Breast epithelium (tissue), 4 donors: ENCODE measurements at places on chromosomes 11 and 22. TPM values are rescaled to one million over a fixed set of nuclear protein-coding genes. Genes with fewer than 3 reads are reported as not detected.

- no peak for DNase-seq
Measured at GRCh38 chr11:48167380-48167779, 49.2 kb upstream of the OR4B1 start.

The CTSW gene
- total RNA-seq, result 1.9 TPM

GRCh38 chr11:27241311-27242122 is 121.5 kb downstream of the CCDC34 start:
- DNase-seq, result no peak

- DNase-seq, result peak; percentile 30
Measured at GRCh38 chr11:34480314-34480713, 33.3 kb downstream of the ELF5 start.

GRCh38 chr22:49587987-49588386 is 239.7 kb downstream of the BRD1 start:
- DNase-seq, result no peak

- no peak for DNase-seq
Measured at GRCh38 chr11:72023335-72023734, 24.6 kb downstream of the IL18BP start.

The ELF5 gene
- not detected for total RNA-seq

The RNF169 gene
- total RNA-seq, result 36.1 TPM

DNA sequence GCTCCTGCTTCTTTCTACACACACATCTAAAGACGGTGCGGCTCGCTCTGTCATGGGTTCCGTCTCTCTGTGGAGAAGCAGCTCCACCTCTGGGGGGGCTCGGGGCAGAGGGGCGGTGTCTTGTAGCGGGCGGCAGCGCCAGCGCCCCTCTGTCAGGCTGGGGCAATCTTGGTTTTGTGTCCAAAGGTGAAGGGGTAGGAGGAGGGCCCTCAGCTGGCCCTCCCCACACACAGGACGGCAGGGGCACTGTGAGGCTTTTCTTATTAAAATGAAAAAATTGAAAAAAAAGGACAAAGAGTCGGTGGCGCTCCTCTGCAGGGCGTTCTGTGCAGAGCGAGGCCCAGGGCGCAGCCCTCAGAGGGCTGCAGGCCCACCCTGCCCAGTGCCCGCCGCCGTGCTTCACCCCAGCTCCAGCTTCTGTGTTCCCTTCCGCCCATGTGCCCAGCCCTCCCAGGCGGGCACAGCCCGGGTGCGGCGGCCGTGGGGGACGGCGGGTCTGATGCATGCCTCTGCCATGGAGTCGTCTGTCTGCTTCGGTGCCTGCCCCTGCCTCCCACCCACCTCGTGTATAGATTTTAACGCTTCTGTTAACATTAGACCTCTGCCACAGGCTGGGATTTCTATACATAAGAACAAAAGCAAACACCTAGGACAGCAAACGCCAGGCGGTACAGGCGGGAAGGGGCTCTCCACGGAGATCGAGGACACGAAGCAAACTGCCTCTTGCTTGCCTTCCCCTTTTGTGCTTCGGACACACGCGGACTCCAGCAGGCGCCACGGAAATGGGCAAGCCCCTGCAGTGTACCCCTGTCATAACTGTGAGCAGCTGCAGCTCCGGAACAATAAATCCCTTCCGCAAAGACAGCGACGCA is 24.5 kb downstream of the MOB2 start:
- DNase-seq, result no peak

GRCh38 chr22:21994881-21995444 is 12.4 kb upstream of the TOP3B start:
- no peak for DNase-seq

The CREB3L1 gene
- 1.6 TPM for total RNA-seq

The NPAS4 gene
- total RNA-seq, result not detected

DNA sequence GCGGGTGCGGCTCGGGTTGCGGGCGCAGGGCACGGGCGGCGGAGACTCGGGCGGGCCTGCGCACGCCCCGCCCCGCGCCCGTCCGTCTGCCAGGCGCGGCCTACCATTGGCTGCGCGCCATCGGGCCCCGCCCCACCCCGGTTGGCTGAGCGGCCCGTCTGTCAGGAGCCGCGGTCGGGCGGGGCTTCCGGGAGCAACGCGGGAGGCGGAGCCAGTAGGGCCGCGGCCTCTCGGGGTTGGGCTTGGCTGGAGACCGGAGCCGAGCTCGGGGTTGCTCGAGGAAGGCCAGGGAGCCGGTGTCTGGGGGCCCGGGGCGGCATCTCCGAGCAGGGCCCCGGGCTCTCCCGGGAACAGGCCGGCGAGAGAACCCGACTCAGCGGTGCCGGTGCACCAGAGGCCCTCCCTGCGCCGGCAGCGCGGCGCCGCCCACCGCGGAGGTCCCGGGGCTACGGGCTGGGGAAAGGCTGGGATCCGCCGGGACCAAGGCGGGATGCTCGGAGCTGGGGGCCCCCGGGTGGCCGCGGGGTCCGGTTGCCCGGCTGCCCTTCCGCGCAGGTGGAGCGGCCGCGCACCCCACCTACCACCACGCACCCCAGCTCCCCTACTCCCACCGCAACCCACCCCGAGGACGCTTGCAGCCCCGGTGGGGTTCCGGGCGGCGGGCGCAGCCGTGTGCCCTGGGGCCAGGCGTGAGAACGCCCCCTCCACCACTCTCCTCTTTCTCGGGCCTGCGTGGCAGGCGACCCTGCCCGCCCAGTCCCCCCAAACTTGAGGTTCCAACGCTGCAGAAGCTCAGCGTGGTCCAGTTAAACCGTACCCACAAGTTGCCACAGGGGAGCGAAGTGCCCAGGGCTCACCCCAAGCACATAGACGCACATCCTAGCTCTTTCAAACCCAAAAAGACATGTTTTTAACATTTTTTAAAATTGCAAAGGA is at the start of gene HRAS:
TSS of gene HRAS (minus strand) at position 58 of the 936 bp plus-strand sequence.
- DNase-seq, result peak; percentile 96

The DBX1 gene
- total RNA-seq, result not detected

The BAIAP2L2 gene
- total RNA-seq, result 1.0 TPM

The CNIH2 gene
- 0.48 TPM for total RNA-seq

- DNase-seq, result no peak
Measured at GRCh38 chr11:16526947-16527346, 170.6 kb upstream of the SOX6 start.

DNA sequence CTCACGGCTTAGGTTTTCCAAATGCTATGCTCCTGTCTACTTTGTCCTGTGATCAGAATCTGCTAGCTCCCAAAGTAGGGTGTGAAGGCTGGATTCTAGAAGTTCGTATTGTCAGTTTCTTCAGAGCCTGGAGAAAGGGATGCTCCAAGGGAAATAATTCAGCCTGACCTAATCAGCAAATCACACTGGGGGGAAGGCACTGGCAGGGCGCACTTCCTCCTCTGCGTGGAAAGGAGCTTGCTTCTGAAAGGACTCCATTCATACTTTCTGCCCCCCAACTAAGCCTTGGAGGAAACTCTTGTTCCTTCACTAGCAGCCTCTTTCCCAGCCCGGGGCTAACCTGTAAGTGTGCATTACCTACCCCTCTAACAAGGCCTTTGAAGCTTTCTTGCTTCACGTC is 165.9 kb downstream of the NAV2 start:
- no peak for DNase-seq

DNA sequence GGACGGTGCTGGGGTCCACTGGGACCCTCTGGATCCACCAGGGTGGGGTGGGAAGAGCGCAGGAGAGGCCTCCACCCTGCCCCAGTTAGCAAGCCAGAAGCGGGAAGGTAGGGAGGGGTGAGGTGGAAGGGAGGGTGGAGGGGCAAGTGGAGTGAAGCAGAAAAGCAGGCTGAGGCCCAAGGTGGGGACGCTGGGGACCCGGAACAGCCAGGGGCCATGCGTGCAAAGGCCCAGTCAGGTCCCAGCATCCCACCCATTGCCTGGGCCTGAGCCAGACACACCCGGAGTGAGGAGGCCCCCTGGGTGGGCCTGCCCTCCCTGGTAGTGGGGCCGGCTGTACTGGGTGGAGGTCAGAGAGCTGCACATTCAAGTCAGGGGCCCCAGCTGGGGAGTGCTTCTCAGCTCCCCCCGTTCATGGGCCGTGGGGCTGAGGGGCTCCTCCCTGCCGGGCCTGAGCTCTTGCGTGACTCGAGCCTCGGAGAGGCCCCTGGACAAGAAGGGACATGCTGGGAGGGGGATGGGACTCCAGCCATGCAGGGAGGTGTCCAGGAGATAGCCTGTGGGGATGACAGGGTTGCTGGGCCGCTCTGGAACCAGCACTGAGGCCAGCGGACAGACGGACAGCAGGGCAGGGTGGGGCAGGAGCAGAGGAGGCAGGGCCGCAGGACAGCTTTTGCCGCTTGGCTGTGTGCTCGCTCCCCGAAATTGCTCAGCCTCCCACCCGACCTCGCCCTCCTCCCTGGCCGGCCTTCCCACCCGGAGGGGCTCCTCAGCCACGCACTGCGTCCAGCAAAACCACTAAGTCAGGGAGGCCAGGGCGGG is 7.7 kb downstream of the TNNT3 start:
- DNase-seq, result no peak

The GPR83 gene
- total RNA-seq, result 3.3 TPM

- peak; percentile 45 for DNase-seq
Measured at GRCh38 chr11:95337175-95337957, 106.4 kb upstream of the SESN3 start.

GRCh38 chr11:10295064-10295901 is 1.3 kb upstream of the SBF2 start:
- no peak for DNase-seq

The RCOR2 gene
- 0.29 TPM for total RNA-seq

- DNase-seq, result no peak
Measured at GRCh38 chr22:21000207-21000986, 1.5 kb downstream of the THAP7 start.

DNA sequence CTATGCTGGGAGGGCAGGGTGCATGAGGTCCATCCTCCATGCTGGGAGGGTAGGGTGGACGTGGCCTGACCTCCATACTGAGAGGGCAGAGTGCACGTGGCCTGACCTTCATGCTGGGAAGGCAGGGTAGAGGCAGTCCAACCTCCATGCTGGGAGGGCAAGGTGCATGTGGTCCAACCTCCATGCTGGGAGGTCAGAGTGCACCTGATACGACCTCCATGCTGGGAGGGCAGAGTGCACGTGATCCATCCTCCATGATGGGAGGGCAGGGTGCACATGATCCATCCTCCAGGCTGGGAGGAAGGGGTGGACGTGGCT is 622.2 kb downstream of the BRD1 start:
- DNase-seq, result peak; percentile 36

- DNase-seq, result no peak
Measured at GRCh38 chr11:117905524-117905923, 23.7 kb downstream of the TMPRSS13 start.

The DEUP1 gene
- total RNA-seq, result not detected

DNA sequence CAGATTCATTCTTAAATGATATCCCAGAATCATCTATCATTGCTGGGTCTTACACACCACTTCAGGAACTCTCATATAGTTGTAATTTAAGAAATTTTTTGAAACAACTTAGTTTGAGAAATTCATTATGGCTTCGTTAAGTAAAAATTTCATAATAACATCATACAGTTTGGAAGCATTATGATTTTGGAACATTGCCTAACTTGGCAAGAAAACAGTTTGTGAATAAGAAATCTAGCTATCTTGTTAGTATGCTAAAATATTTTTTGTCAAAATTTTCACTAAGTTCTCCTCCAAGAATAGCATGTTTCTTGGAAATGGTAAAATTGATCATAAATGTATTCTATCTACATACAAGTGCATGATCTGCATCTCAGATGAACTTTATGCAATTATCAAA is 217.7 kb downstream of the CNTN5 start:
- no peak for DNase-seq

DNA sequence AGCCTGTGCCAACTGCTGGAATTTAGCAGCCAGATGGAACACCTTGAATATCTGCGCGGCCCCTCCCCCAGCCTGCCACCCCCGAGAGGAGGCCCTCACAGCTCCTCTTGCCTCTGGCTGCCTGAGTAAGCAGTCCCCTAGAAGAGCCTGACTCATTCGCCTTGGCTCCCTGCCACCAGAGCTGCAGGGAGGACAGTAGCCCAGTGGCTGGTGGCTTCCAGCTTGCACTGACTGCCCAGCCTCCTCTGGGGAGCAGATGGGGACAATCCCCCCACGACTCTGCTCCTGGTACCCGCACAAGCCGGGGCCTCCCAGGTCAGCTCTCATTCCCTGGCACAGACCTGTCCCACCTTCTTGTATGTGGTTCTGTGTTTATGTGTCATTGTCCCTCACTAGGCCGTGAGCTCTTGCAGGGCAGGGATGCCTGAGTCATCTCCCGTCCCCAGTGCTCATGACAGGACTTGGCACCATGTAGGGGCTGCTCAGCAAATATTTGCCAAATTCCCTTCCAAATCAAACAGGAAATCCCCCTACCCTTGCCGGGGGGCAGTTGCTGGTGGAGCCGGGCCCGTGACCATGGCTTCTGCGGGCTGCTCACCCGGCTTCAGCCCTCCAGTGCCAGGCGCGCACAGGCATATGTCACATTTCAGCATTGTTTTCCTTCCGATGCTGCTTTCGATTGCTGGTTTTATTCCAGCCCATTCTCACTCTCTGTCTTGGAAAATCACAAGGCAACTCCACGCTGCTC is 43.6 kb downstream of the CACNG2 start:
- DNase-seq, result peak; percentile 93

DNA sequence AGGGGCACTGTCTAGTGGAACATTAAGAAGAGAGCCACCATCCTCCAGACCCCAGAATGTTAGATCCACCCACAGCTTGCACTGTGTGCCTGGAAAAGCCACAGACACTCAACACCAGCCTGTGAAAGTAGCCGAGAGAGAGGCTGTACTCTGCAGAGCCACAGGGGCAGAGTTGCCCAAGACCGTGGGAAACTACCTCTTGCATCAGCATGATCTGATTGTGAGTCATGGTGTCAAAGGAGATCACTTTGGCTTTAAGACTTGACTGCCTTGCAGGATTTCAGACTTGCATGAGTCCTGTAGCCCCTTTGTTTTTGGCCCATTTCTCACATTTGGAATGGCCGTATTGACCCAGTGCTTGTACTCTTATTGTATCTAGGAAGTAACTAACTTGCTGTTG is 115.9 kb upstream of the CCDC179 start:
- DNase-seq, result no peak

DNA sequence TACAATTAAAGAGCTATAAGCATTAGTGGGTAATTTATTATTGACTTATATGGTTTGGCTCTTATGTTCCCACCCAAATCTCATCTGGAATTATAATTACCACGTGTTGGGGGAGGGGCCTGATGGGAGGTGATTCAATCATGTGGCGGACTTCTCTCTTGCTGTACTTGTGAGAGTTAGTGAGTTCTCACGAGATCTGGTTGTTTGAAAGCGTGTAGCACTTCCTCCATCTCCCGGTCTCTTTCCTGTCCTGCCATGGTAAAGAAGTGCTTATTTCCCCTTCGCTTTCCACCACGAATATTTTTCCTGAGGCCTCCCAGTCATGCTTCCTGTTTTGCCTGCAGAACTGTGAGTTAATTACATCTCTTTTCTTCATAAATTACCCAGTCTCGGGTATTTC is 28.1 kb upstream of the CHORDC1 start:
- DNase-seq, result no peak

DNA sequence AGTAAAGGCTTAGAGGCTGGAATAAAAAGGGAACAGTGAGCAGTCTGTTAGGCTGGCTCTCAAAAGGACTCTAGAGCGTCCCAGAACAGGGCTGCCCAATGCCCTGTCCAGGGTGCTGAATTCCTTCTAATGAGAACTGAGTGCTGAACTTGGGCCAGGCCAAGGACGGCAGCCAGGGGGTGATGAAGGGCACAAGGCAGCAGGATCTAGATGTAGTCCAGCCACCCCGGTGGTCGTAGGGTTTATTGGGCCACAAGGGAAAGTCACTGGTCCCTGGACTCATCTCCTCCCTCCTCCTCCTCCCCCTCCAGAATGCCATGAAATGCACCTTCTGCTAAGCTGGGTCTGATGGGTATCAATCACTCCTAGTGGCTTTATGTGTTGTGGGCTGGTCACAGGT is 19.2 kb downstream of the NPTXR start:
- no peak for DNase-seq

- DNase-seq, result no peak
Measured at GRCh38 chr22:30000566-30000965, 79.7 kb upstream of the HORMAD2 start.

The NRXN2 gene
- 3.5 TPM for total RNA-seq

GRCh38 chr22:44412136-44412731 is 85.8 kb downstream of the RTL6 start:
- DNase-seq, result peak; percentile 36
